ENCODE measurements at places on chromosomes 13 and 19. TPM values are rescaled to one million over a fixed set of nuclear protein-coding genes. Genes with fewer than 3 reads are reported as not detected.

DNA sequence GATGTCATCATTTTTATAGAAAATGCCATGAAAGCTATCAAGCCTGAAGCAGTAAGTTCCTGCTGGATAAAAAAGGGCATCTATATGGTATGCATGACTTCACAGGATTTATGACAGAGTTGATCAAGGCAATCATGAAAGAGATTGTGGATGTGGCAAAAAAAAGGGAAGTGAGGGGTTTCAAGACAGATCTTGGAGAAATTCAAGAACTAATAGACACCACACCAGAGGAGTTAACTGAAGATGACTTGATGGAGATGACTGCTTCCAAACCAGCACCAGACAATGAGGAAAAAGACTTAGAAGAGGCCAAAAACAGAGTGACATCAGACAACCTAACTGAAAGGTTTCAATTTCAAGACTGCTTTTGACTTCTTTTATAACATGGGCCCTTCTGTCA, 691.1 kb upstream of the SLC10A2 start:
- DNase-seq: no peak

DNA sequence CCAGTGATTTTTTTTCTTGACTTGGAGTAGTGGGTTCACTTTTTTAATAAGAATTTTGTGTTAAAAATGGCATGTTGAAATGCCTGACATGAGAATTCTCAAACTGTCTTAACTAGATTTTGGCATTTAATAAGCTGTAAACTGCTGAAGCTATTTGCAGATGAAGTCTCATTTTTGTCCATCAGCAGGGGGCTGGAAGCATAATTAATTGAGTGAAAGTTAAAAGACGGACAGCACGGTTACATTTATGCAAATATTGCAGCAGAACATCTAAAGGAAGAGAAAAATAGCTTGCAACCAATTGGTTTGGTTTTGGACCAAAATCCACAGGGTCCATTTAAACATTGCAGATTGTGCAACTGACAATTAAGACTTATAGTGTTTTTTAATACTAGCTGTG, 837.3 kb upstream of the KLHL1 start:
- DNase-seq: no peak

- no peak for DNase-seq
Observed at GRCh38 chr19:12664406-12665280, 1.9 kb downstream of the MAN2B1 start.

DNA sequence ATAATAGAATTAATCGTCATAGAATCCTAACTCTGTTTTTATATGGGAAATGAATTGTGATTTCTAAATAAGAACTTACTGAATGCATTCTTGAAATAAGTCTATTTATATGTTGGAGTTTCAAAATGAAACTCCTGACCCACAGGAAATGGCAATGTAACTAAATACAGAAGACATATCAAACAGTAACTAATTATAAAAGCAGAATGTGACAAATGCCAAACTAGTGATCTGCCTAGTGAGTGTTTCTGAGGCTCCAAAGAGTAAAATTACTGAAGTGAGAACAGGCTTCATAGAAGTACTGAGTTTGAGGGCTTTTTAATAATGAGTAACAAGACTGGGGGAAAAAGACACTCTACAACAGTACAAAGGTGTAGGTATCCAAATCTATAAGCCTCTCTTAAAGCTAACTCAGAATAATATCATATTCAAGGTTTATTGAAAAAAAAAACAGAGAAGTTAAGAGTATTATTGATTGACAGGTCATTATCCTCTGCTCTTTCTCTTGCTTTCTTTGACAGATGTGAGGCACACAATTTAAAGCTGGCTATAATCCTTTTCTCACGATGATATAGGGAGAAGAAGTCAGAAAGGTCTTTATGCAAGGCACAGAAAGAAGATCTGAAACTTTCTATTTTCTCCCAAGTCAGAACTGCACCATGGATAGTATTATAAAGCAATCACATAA, 17.4 kb upstream of the ATXN8OS start:
- DNase-seq: no peak

DNA sequence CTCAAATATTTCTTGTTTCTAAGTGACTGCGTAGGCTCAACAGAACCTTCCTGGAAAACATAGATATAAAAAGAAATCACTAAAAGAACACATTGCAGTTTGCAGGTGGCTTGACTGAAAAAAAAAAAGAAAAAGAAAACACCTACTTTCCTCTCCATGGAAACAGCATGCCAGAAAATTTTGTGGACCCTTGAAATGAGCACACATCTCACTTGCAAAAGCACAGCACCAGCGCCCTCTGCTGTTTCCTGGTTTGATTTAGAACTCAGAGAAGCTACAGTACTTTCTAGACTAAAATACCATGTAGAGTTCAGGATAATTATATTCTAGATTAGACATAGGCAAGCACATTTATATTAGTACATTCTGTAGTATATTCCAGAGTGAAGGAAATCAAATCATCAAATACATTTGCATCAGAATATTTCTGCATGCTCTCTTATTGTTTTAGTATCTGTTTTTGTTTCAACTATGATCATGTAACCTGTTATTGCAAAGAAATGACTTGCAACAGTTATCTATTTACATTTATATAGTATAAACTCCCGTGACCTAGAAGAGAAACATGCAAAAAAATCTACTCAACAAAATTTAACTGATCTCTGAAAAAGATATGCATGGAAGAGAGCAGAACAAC, 22.3 kb upstream of the XPO4 start:
- DNase-seq: peak; percentile 83

DNA sequence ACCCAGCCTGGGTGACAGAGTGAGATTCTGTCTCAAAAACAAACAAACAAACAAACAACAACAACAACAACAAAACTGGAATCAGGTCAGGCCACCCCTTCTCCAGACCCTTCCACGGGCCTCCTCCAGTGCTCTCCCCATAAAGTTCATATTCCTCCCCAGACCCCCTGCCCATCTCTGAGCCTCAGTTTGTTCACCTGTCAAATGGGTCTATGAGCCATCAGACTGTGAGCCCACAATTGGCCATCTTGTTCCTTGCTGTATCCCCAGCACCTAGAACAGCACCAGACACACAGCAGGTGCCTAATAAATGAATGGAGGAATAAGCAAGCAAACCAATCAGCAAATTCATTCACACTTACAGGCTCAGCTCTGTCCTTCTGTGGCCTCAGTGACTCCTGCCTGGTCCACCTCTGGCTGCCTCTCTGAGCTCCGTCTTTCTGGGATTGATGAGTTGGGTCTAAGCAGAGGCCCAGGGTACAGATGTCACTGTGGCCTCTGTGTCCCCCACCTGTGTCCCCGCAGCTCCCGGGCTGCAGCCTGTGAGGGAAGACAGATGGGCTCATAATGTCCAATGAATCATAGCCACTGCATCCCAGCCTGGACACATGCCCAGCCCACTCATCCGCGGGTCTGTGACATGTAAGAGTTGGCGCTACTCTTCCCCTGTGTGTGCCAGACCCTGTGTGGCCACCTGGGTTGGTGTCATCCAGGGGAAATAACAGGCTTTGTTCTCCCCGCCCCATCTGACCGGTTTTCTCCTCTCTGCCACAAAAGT, 19.6 kb upstream of the PTPRS start:
- DNase-seq: peak; percentile 13

GRCh38 chr13:44974056-44974793, 15.0 kb downstream of the NUFIP1 start:
- DNase-seq: no peak

- DNase-seq: no peak
Observed at GRCh38 chr13:73879346-73880015, 254.7 kb downstream of the KLF12 start.

- DNase-seq: no peak
Observed at GRCh38 chr13:109548374-109548773, 238.0 kb downstream of the IRS2 start.

LILRA6 gene
- total RNA-seq: not detected

DNA sequence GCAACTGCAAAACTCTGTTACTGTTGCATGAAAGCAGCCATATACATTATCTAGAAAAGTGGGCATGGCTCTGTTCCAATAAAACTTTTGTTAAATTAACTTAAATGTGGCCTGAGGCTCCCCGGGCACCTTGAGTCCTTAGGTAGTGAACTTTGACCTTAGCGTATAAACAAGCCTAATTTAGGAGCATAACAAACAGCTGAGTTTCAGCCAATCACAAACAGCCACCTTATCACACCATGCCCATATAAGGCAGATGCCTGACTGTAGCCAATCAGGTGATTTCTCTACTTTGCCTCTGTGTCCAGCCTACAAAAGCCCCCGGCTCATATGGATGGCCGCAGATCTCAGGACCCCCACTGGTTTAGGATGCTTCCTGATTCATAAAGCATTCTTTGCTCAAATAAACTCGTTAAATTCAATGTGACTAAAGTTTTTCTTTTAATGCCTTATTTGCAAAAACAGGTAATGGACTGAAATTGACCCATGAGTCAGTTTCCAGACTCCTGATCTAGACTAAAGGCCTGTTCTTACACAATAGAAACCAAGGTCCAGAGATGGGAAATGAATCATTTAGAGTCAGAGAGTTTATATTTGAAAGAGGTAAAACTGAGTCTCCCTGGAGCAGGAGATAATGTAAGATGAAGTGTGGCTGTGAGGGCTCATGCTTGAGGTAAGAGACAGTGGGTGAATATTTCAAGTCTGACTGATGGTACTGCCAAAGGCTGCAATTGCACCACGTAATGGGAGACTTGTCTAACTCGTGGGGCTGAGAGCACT, 130.2 kb downstream of the FGF9 start:
- DNase-seq: no peak

CGB5 gene
- not detected for total RNA-seq

ZNF98 gene
- total RNA-seq: 0.13 TPM

RDH8 gene
- total RNA-seq: not detected

CGB3 gene
- total RNA-seq: not detected

GRCh38 chr13:35693134-35693784, 216.8 kb upstream of the MAB21L1 start:
- no peak for DNase-seq

GRCh38 chr19:47313754-47314295, 4.2 kb downstream of the C5AR1 start:
- no peak for DNase-seq

ZNF274 gene
- 13.5 TPM for total RNA-seq

DNA sequence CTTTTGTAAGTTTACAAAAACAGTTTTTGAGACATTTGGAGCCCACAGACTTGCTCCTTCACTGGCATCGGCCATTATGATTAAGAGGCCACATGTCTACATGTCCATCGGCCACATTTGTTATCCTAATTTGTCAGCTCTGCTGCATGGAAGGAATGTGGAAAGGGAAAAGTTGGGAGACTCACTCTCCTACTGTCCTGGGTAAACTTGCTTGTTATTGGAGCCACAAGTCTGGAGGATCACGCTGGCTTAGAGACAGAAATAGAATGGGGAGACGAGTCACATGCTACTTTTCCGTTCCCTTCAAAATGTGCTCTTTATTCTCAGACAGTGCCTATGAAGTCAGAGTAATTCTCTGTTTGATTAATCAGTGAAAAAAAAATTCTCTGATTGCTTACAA, 741.2 kb upstream of the PCDH9 start:
- no peak for DNase-seq

DENND1C gene
- not detected for total RNA-seq

DAND5 gene
- 0.26 TPM for total RNA-seq

MAP3K10 gene
- total RNA-seq: 5.4 TPM

PDCD5 gene
- total RNA-seq: 48.5 TPM

DNA sequence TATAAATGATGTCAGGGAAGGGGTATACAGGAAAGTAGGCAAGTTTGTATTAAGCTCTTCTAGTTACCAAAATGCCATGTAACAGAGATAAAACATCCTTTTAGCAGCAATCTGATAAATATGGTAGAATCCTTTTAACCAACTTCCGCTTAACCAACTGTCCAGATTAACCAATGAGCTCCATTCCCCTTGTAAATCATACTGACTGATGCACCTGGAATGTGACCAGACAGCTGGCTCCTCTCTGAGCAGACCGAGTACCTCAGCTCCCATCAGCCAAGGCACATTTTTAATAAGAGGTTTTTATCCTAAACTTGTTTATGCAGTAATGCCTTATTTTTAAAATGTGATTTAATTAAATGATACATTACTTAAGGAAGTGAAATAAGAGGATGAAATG, 66.4 kb downstream of the KLF12 start:
- DNase-seq: no peak

All from dermis microvascular lymphatic vessel endothelial cell (primary cell).